ENCODE measurements at places on chromosomes 1 and 21.

DNA sequence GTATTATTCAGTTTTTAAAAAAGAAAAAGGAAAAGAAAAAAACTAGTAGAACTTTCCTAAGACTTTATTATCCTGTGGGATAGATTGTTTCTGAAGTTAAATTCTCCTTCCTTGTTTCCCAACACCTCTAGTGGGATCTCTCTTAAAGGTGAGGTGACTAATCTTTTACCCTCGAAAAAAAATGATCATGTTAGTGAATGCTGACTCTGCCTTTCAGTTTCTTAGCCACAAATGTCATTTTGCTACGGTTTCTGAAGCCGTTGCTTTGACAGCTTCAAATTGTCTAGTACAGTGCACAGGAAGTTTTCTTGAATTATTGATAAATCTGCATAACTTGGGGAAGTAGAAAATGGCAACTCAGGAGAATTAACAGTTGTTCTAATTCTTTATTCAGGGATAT lies 13.0 kb upstream of the NEK7 start:
- no peak for DNase-seq

GRCh38 chr1:64516301-64516700 lies 46.4 kb downstream of the CACHD1 start:
- DNase-seq, result no peak

GRCh38 chr1:56339786-56340465 lies 239.4 kb downstream of the PLPP3 start:
- no peak for DNase-seq

GRCh38 chr1:96557336-96557735 lies 164.2 kb upstream of the PTBP2 start:
- no peak for DNase-seq

GRCh38 chr1:9195651-9196050 lies 38.9 kb upstream of the H6PD start:
- no peak for DNase-seq

- DNase-seq, result peak; percentile 65
Measured at GRCh38 chr1:75937034-75937433, 4.8 kb upstream of the ASB17 start.

DNA sequence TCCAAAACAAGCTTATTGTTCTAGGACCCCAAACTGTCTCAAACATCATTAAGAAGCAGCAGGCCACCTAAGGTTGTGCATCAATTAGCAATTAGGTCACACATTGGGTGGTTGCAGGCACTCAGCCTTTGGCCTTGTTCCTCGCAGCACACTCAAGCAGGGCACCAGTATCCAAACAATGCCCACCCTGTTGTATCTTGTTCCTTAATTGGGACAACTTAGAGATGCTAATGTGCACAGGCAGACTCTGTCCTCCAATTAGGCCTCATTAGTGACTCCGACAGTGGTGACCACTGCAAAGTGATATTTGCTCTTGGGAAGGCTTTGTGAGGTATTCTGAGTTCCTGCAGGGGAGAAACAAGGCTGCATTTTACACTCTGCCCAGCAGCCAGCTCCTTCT lies 515.1 kb upstream of the PTBP2 start:
- DNase-seq, result no peak

DNA sequence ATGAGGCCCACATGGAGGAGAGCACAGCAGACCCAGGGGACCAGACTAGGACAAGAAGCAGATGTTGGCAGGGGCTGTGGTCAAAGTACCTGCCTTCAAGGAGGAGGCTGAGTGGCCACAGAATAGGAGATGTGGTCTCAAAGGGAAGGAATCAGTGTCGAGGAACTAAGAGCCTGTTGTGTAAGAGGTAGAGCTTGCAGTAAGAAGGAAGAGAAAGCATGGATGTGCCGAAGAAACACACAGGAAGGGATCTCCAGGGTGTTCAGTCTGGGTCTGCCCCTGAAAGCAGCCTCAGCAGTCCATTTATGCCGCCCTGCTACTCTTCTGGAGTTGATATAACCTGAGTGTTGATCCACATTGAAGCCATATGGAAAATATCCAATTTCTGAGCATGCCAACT lies 83.9 kb downstream of the NID1 start:
- no peak for DNase-seq

DNA sequence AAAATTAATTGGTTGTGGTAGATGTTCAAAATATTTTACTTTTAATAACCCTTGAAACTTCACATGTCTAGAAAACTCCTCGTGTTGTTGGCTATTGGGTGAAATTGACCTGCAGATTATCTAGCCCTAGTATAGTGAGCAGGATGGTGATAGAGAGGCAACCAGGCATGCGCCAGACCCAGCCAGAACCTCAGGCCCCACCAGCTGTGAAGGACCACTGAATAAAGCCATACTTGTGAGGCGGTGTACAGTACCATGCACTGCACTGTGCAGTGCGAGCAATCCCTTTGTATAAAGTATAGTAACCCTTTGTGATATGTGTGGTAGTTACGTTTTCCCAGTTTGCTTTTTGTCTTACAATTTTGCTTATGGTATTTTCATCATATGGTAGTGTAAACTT lies 8.5 kb downstream of the TTF2 start:
- no peak for DNase-seq

Measured in iris pigment epithelial cell (primary cell).